ENCODE measurements at places on chromosomes 6 and 20.

DNA sequence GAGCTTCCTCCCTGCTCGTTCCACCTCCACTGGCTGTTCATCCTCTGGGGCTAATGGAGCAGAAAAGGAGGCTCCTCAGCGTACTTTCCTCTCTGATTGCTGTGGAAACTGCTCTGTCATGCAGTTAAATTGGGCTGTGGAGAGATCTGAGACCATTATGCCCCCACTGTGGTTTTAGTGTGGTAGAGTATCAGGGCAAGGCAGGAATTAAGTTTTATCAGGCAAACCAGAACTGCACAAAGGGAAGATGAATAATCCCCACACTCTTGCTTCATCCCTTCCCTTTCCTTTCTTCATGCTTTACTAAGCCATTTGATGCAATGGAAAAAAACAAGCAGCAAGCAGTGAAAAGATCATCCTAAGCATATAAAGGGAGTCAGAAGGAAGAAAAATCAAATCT, 11.9 kb upstream of the ME1 start:
- DNase-seq = no peak

DNA sequence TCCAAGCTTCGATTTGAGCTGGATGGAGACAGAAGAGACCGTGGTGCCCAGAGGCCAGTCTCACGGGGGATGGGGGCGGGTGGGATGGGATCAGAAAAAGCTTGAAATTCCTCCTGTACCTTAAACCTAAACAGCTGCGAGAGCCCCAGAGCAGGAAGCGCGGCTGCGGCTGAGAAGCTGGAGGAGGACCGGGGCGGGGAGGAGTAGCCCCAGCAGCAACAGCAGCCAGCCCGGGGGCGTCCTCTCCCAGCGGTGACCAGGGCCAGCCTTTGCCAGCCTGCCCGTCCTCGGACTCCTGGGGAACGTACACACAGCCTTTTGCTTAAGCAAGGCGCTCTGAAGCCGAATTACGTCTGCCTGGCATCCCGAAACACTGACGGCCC, 17.4 kb upstream of the PRDM13 start:
- no peak for DNase-seq

DNA sequence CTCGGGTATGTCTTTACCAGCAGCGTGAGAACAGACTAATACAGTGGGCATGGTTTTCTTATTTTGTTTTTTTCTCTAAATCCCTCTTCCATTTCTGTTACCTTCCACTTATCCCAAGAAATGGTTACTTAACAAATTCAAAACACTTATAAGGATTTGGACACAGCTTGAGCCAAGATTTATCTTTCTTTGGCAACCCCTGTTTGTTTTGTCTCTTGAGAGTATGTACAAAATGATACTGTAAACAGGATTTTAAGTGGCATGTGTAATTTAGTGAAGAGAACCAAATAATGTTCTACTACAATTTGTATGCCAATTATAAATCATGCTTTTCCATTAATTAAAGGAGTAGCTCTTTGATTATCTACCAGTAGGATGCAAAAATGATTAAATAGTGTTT, 51.4 kb downstream of the PPP1R14C start:
- no peak for DNase-seq

DNA sequence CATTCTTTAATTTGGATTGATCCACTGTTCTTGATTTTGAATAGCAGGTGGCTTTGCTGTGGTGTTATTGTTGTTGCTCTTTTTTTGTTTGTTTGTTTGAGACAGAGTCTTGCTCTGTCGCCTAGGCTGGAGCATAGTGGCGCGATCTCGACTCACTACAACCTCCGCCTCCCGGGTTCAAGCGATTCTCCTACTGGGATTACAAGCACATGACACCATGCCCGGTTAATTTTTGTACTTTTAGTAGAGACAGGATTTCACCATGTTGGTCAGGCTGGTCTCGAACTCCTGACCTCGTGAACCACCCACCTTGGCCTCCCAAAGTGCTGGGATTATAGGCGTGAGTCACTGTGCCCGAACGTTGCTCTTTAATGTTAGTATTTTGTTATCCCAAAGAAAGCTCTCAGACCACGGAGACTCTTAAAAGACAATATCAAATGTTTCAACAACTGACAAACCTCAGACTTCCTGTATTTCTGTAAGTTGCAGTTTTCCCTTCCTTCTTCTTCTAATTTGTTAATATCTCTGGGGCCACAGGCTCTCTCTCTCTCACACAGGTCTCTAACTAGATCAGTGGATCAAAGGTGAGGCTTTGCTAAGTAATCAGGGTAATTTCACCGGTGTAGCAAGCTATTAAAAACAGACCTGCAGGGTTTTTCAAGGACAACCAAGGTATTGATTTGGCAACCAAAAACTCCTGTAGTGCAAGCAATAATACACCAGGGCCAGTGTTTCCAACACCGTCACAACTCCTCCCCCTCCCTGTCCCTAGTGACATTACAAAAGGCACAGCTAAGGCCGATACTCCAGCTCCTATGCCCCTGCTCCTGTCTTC, 48.8 kb upstream of the ZNF217 start:
- no peak for DNase-seq

DNA sequence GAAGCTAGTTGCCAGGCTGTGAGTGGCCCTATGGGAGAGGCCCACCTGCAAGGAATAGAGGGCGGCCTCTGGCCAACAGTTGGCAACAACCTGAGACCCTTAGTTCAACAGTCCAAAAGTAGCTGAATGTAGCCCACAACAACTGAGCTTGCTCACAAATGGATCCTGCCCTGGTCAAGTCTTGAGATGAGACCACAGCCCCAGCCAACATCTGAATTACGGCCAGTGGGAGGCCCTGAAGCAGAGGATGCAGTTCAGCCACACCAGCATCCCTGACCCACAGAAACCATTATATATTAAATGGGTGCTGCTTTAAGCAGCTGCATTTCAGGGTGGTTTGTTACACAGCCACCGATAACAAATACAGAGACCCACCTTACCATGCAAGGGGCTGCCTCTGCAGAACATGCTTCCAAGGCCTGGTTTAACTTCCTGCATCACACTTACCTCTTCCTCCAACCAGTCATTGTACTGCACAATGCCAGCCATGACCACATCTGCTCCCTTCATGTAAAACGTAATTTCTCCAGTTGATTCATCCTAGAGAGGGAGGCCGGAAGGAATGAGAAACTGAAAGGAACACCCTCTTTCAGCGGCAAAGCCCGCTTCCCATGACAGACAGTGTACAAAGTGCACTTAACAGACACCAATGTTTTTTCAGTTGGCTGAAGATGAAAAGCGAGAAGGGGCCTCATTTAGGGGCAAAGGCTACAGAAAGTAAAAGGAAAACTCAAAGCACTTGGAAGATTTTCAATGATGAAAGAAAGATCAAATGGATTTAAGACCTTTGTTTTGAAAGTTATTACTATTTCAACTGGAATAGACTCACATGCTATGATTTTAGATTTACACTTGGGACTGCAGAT, 86.2 kb upstream of the NFATC2 start:
- DNase-seq = no peak

DNA sequence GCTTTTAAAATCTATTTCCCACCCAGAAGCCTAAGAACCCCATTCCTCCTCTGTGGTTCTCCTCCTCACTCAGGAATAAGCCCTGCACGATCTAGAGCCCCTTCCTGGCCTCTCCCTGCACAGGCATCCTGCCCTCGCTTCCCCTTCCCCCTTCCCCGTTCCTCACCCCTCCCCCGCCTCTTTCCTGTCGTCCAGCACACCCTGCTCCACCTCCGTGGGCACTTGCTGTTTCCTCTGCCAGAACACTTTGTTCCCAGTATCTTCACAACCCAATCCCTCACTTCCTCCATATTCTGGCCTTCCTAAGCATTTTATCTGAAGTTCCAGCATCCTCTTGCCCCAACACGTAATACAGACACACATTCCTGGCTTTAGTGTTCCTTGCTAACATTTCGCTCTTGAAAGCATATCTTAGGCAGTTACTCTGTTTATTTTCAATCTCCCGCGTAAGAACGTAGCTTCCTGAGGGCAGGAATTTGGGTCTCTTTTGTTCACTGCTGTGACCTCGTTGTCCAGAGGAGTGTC, 20.2 kb upstream of the SLC22A2 start:
- no peak for DNase-seq

DNA sequence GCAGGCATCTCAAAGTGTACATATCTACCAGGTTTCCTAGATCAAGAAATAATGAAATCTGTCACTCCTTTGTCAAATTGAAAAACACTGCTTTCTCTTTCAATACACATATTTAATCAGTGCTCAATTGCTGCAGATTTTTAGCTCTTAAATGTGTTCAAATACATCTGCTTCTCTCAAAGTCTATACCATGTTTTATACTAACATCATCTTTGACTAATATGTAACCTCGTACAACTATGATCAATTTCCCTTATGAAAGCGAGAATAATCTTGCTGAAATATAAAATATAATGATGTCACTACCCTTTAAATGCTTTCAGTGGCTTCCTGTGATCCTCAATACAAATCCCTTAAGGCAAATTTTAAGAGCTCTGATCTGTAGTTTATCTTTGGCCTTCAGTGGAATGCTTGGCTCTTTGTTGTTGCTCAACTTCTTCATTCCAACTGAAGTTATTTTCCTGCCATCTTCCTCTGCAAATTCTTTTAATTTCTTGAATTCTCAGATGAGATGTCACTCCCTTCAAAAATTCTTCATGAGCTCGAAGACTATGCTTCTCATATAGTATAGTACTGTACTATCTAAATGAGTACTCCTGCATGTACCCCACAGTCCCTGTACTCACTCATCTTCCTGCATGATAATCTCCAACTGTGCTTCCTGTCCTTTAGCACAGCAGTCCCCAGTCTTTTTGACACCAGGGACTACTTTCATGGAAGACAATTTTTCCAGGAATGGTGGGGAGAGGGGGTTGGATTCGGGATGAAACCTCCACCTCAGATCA, 545.1 kb upstream of the GJE1 start:
- DNase-seq = no peak

DNA sequence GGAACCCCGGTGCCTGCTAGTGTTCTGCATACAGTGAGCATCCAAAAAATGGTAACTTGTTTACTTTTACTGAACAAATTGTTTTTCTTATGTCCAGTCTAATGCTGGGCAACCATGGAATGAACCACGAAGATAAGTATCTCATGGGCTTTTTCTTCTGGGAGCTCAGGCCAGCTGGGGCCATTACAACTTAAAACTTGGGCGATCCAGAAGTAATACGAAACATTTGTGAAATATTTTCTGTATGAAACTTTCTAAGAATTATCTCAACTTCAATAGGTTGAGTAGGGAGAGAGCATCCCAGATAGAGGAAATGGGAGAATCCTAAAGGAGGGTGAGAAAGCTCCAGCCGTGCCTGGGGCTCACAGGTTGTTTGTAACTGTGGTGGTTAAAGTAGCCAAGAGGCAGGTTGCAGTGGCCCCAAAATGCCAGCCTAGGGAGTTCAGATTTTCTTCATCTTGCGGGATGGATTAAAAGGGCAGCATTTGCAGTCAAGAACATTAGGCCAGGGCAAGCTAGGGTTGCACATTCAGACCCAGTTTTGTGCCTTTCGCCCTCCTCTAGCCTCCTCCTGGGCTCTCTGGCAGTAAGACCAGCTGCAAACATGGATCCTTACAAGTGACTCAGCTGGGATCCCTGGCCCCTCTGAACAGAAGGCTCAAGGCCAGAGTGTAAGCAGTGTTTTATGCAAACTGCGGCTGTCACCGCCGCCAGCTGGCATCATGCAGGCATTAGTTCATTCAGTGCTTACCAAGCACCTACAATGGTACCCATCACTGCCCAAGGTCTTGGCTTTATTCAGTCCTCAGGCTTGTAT, 41.5 kb downstream of the ELMO2 start:
- peak; percentile 61 for DNase-seq

DNA sequence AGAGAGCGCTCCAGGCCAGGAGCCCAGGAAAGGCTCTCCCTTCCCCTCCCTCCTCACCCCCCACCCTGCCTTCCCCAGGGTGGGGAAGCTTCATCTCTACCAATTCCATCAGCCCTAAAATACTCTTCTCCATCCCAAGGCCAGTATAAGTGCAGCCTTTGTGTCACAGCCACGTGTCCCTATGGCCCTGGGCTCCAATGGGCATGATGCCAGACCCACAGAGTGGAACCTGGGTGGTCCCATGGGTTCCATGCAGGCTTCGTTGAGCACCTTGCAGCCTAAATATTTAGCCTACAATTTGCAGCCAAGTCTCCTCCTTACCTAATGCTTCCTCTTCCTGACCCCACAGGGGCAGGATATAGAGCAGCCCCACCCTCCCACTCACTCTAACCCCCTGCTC, 976 bp upstream of the MATN4 start:
- no peak for DNase-seq

GRCh38 chr6:138692978-138693909, 80.3 kb upstream of the CCDC28A start:
- DNase-seq = peak; percentile 34

DNA sequence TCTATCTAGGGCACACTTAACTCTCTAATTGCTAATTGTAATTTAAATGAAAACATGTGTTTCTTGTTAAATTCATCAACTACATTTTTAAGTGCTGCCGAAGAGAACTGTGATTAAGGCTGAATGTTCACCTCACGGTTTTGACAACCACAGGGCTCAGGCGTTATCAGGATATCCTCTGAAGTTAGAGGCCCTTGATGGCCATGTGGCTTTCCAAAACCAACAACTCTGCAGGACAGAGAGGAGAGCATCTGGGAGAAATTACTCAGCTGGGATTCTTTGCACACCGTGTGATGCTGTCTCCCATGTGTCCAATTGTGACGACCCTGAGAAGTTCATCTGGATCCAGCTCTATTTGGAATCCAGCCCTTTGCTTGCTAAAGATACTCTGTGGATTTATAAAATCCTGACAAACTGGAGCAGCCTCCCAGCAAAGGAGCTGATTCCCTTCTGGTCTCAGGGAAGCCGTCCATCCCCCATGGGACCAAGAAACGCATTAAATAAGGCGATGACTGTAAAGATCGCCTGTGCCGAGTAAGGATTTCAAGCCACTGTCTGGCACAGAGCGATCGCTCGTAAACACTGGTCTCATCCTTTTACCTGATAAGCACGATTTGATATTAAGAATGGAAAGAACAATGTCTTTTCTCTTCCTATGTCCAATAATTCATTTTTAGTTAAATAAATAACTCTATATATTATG, 401.1 kb downstream of the CD83 start:
- DNase-seq = no peak

GRCh38 chr6:123533862-123534648, 102.7 kb downstream of the TRDN start:
- no peak for DNase-seq

- no peak for DNase-seq
Measured at GRCh38 chr6:85612690-85613474, 19.2 kb upstream of the SNX14 start.

DNA sequence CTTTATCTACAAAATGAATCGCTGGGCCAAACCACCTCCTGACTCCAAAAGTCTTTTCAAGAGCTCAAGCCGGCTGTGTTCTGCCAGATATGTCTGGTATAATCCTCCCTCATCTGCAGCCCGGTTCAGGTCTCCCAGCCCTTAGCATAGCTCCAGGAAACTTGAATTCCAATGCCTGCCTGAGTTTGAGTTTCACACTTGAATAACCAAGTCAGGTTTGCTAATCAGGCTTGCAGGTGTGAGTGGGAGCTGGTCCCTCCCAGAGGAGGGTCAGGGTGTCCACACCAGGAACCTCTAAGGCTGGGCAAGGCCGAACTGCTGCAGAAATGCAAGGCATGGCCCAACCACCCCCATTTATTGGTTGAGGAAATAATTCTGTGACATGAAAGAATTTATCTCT, 96.6 kb downstream of the TMEM242 start:
- no peak for DNase-seq

Data from NCI-H446 treated with DMSO at 0.1 percent for 48 hours (cell line).